Upper lobe of right lung (tissue), 1 donor: ENCODE measurements at places on chromosomes 6 and 20.
A peak's percentile ranks its signal among the peaks of the same experiment; 100 is the strongest.

GRCh38 chr6:120584111-120584760, 750.0 kb downstream of the TBC1D32 start:
- no peak for DNase-seq

DNA sequence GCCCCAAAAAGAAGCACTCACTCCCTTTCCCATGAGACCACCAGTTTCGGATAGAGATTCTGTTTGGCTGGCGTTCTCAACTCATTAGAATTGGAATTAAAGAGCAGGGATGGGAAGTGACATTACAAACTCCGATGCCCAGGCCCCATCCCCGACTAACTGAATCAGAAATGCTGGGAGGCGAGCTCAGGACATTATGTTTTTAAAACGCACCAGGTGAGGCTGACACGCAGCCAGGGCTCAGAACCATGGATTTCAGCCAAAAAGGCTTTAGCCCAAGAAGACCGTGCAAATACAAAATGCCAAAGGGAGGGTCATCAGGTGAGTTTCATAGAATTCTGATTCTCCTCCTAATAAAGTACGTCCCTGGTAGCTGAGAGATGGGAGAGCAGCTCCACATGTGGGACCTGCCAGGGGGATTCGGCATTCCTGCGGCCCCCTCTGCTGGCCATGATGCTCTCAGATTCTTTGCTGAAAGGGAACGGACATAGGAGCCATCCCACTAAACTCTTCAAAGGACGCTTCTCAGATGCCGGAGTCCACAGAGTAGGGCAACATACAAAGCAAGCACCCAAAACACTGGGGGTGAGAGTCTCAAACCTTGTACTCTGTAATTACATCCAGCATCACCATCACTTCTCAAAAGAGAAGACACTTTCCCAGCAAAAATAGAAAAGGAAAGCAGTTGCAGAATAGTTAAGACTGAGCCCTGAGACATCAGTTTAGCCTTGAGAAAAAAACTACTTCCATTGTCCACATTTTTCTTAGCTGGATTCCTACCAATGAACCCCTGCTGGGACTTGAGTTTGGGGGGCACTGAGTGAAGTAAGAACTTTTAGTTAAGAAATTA, 205.2 kb downstream of the BMP7 start:
- DNase-seq: peak; percentile 21

GRCh38 chr6:139257291-139257690, 34.5 kb downstream of the TXLNB start:
- no peak for DNase-seq

DNA sequence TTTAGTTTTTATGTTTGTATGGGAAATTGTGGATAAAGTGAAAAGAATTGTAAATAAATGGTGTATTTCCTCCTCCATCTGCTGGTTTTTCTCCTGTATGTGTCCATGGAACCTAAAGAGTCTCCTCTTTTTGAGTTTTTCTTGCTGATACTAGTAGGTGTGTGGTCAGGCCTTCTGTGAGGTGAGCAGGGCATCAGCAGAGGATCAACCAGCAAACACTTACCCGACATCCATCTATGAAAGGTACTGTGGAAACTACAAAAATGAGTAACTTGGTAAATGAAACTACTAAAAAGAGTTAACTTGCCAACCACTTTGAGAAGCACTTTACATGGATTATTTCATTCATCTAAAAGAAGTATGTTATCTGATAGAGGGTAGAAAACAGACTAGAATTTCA, 20.9 kb upstream of the RNF8 start:
- DNase-seq: no peak

GRCh38 chr6:46917002-46917545, 4.7 kb downstream of the ADGRF5 start:
- no peak for DNase-seq

DNA sequence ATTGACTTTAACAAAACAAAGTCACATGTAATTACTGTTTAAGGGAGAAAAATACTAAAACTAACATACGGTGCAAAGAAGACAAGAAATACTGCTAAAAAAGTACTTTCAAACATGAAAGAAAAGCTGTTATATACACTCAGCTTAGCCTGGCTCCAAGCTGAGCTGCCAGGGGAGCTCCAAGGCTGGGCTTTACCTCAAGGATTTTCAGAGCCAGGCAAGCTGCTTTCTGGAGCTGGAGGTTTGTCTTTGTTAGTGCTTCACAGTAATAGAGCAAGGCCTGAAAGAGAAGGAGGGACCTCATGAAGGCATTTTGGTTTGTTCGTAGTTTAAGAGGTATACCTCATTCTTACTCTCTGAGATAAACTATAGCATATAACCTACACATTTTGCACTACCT, 19.6 kb upstream of the ARMH2 start:
- DNase-seq: no peak

GRCh38 chr6:361411-362132, 30.0 kb upstream of the IRF4 start:
- DNase-seq: no peak

DNA sequence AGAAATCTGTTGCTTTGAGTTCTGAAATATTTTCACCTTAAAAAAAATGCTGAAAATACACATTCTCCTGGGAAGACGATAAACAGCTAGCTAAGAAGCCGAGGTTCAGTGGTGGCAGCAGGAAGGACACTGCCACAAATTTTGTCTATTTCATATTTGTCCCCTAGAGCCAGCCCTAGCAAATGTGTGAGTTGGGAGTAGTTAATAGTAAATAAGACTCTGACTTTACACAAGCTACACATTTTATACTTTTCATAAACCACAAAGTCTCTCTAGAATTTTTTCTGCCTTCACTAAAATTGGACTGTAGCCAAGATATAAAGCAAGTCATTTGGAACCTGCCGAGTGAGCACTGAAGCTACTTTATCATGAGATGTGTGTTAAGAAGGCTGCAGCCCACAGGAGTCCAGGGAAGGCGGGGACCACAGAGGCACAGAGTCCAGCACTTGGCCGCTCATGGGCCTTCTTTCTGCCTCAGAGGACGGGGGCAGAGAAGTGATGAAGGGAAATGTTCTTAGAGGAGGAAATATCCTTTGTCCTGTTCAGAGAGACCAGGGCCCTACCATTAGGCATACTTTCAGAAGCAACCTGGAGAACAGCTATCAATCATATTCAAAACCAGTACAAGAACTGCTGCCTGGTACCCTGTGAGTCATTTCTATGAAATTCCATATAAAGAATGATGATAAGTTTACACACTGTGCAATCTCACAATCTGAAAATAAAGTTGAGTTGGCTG, 241.7 kb upstream of the TAB2 start:
- no peak for DNase-seq

DNA sequence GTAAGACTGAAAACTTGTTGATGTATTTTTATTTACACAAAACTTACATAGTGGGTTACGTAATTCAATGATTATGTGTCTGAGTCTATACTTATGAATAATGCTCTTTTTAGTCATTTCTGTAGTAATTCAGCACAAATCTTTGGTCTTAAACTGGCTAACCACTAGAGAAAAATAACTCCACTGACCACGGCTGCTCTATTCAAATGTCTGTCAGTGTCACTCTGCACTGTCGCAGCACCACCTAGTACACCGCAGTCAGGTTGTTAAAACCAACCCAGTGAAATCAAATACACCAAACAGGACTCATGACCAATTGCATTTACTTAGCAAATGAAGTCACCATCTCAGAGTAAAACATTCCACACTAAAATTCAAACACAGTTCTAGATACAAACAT, 93.5 kb upstream of the CCDC28A start:
- DNase-seq: no peak

GRCh38 chr20:34310481-34311117, 7.4 kb upstream of the AHCY start:
- DNase-seq: no peak

- no peak for DNase-seq
These were observed 60.7 kb downstream of the PRND start for GRCh38 chr20:4782378-4782772.

- no peak for DNase-seq
These were observed 120.3 kb downstream of the BMP7 start for GRCh38 chr20:57146155-57146554.

GRCh38 chr6:159043251-159043650, 1.5 kb downstream of the TAGAP start:
- no peak for DNase-seq

DNA sequence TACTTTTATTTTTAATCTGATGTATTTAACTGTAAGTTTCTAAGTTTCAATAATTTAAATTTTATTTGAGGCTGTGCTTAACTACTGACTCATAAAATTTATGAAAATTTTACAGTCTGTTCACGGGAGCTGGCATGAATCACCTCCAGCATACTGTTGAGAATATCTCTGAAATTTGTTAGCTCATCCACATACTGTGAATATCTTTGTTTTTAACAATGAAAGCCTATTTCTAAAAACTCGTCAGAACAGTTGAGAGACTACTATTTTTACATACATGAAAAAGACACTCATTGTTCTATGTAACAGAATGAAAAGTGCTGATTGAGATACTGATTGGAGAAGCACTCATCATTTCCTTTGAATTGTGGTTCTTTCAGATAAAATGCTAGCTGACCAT, 749.3 kb downstream of the TENT5A start:
- DNase-seq: no peak

GRCh38 chr6:21201637-21202350, 391.8 kb upstream of the SOX4 start:
- no peak for DNase-seq
